ENCODE measurements at places on chromosomes 3 and 15.
A peak's percentile ranks its signal among the peaks of the same experiment; 100 is the strongest.

DNA sequence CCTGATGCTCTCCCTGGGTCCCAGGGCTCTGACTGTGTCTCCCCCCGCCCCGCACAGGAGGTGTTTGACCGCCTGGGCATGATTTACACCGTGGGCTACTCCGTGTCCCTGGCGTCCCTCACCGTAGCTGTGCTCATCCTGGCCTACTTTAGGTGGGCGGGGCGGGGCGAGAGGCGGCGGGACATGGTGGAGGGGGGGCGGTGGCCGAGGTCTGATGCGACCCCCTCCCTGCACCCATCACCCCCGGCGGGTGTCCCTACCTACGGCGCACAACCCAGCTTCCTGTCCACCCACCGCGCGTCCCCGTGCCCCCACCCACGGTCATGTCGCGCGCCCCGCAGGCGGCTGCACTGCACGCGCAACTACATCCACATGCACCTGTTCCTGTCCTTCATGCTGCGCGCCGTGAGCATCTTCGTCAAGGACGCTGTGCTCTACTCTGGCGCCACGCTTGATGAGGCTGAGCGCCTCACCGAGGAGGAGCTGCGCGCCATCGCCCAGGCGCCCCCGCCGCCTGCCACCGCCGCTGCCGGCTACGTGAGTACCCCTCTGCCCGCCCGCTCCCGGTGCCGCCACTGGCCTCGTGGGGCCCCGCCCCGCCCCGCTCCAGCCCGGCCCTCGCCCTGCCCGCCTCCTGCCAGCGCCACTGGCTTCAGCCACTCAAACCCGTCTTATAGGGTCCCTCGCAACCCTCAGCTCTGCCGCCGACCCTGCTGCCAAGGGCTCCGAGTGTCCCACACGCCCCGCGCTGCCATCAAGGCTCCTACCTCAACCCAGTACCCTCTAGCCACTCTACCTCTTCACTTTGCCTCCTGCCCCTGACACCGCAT, 21.0 kb downstream of the PTH1R start:
- DNase-seq: no peak

GRCh38 chr3:170469151-170470062, 50.7 kb downstream of the CLDN11 start:
- peak; percentile 47 for DNase-seq

DNA sequence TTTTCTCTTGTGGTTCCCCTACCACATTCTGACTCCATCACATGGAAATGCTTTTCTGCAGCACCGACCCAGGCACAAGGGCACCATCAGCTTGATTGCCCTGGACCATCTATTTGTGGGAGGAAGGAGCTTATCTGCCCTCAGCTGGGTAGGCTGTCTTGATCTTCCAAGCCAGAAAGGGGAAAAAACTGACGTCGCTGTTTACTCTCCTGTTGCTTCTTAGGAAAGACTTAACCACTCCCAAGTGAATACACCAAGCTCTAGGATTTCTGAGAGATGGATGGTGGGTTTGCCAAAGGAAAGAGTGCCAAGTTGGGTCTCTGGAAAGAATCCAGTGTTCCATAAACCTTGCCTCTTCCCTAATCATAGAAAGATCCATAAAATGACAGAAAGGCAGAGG, 4.0 kb downstream of the TNFAIP8L3 start:
- DNase-seq: peak; percentile 17

- no peak for DNase-seq
Observed at GRCh38 chr15:85726454-85726853, 68.3 kb downstream of the KLHL25 start.

GRCh38 chr15:80584973-80585525, 110.1 kb upstream of the ABHD17C start:
- no peak for DNase-seq

- no peak for DNase-seq
Observed at GRCh38 chr3:43693594-43693993, 2.9 kb downstream of the ABHD5 start.

GRCh38 chr3:136856665-136857064, 5.3 kb upstream of the NCK1 start:
- no peak for DNase-seq
